ENCODE measurements at places on chromosomes 5 and 9.
A peak's percentile ranks its signal among the peaks of the same experiment; 100 is the strongest.

DNA sequence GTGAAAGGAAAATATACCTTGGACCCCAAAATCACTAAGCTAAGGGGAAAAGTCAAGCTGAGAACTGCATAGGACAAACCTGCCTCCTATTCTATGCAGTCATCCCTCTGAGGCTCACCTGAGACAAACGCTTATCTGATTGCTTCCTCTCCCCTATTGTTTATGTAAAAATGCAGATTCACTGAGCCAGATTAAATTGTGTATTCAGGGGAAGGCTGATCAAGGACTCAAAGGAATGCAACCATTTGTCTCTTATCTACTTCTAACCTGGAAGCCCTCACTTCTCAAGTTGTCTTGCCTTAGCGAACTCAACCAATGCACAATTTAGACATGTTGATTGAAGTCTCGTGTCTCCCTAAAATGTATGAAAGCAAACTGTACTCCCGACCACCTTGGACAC is 13.3 kb downstream of the SPARC start:
- no peak for DNase-seq

GRCh38 chr9:91044354-91044753 is 242.7 kb downstream of the SYK start:
- no peak for DNase-seq

GRCh38 chr5:126267438-126267837 is 155.8 kb upstream of the GRAMD2B start:
- DNase-seq: no peak

- no peak for DNase-seq
Measured at GRCh38 chr9:112093147-112093869, 81.8 kb downstream of the SUSD1 start.

GRCh38 chr5:138504799-138505198 is 38.2 kb downstream of the ETF1 start:
- DNase-seq: peak; percentile 14

- no peak for DNase-seq
Measured at GRCh38 chr9:36392489-36392888, 7.6 kb downstream of the RNF38 start.

GRCh38 chr9:6598249-6598725 is 47.2 kb downstream of the GLDC start:
- no peak for DNase-seq

- DNase-seq: no peak
Measured at GRCh38 chr9:121359351-121360294, 10.4 kb downstream of the STOM start.

DNA sequence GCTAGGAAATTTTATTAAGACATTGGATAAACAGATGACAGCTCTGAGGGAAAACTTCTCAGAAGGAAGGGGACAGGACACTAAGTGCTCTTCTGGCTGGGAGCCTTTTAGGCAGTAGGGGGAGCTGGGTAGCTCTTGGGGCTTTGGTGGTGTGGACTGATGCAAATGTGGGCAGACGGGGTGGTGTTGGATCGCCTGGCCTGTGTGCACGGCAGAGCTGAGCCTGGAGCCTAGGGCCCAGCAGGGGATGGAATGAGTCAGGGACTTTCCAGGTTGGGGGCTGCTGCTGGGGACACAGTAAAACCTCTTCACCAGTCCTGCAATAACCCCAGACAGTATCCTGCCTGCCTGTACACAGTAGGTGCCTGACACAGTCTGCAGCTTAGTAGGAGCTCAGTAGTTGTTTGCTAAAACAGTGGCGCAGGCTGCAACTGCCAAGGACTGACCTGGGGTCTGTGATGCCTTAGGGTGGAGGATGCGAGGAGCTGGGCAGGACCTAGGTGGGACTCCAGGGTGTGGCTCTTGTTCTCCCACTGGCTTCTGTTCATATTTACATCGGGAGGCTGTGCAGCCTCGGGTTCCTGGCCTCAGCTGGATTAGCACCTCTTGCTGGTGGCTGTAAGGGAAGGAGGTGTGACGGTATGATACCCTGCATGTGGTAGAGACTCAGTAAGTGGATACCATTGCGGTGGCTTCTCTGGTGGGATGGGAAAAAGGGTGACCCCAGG is 83.8 kb downstream of the DAB2IP start:
- DNase-seq: no peak

- DNase-seq: no peak
Measured at GRCh38 chr5:19866090-19866450, 121.9 kb downstream of the CDH18 start.

GRCh38 chr5:1875281-1875842 is 7.4 kb downstream of the IRX4 start:
- no peak for DNase-seq

GRCh38 chr9:102518324-102518723 is 476.8 kb upstream of the CYLC2 start:
- DNase-seq: no peak

- DNase-seq: no peak
Measured at GRCh38 chr9:123927625-123928532, 2.0 kb downstream of the DENND1A start.

GRCh38 chr5:115810761-115811160 is 5.7 kb downstream of the CDO1 start:
- no peak for DNase-seq

GRCh38 chr9:14232111-14232510 is 81.8 kb downstream of the NFIB start:
- no peak for DNase-seq

Measured in midbrain (tissue), 1 donor.